ENCODE measurements at places on chromosomes 5 and 9.

DNA sequence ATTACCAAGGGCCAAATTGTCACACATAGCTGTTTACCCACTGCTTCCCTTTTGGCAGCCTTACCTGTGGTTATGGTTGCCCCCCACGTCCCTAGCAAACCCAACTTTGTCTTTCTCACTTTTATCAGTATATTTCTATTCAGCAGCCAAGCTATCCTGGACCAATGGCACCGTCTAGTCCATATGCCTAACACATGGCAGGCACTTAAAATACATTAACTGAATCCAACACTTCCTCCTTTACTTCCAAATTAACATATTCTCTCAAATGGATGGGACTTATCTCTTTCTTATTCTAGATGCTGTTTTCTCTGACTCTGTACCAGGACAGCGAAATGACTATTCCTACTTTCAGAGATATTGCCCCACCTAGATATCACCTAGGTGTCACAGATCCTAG lies 50.9 kb upstream of the SLC44A1 start:
- DNase-seq = no peak

- no peak for DNase-seq
Measured at GRCh38 chr9:109316207-109316640, 4.6 kb downstream of the EPB41L4B start.

DNA sequence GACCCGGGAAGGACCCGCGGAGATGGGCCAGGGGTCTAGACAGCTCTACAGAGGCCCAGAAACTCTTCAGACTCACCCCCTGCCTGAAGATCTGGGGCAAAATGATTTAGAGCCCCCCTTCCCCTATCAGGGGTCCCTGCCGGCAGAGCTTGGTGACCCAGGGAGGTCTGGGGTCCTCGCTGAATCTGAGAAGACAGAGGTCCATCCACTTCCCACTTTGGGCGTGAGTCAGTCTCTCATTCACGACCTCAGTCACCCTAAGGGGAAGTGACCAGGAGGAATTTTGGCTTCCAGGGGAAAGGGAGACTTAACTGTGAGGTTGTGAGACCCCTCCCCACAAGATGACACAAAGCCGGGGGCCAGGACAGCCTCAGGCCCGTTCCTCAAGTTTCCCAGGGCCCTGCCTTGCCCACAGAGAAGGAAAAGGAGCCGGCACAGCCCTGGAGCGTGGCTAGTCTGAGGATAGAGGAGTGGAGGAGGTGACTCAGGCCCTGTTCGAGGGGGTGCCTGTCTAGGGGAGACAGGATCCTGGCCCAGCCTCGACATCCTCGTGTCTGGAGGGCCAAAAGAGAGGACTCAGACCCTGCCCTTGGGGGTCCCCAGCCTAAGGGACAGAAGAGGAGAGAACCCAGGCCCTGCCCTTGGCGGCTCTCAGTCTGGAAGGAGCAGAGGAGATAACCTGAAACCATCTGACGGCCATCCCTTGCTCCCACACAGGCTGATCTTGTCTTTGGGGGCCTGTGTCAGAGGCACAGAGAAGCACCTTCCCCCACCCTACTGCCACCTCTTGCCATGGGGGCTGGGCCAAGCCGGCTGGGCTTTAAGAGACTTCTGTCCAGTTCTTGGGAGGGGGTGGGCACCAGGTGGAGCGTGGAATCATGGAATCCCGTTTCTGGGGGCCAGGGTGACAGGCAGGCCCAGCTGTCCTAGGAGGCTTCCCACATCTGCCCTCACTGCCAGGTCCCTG lies 889 bp downstream of the PDLIM4 start:
- DNase-seq = no peak

DNA sequence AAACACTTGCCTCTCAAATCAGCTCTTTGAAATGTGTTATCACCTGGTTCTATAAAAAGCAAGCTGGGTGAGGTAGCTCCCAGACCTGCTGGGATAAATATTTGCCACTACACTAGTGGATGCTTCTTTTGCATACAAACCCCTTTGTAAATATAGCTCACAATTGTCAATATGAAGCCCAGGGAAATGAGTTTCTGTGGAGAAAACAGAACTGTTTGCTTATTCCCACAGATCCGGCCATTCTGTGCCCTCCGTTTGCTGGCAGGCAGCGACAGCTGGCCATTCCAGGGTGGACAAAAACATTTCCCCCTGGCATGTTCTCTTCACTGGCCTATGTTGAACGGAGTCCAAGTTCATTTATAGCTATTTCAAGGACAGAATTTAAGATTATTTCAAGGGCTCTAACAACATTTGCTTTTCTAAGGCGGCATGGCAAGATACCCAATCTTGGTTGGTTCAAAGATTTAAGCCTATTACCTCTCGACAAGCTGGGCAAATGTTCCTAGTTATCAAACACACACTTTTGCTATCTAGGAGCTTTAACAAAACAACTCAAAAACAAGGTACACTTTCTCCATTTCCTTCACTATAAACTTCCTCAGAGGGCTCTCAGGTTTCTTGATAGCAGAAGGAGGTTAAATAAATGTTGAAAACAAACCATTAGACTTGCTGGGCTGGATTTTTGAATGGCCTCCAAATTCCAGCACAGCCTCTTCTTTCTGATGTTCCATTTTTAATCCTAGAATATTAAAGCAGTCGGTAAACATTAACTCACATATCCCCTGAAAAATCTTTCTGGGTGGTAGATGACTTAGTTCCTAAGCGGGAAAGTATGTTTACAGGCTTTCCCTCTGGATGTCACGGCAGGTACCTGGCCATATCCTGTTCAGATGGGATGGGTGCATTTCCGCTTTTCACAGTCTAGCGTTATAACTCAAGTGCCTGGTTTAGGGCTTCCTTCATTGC lies 332.3 kb downstream of the PLK2 start:
- no peak for DNase-seq

- DNase-seq = no peak
Measured at GRCh38 chr9:133706307-133707050, 31.7 kb downstream of the SARDH start.

GRCh38 chr5:119583684-119584083 lies 45.7 kb upstream of the FAM170A start:
- peak; percentile 10 for DNase-seq

DNA sequence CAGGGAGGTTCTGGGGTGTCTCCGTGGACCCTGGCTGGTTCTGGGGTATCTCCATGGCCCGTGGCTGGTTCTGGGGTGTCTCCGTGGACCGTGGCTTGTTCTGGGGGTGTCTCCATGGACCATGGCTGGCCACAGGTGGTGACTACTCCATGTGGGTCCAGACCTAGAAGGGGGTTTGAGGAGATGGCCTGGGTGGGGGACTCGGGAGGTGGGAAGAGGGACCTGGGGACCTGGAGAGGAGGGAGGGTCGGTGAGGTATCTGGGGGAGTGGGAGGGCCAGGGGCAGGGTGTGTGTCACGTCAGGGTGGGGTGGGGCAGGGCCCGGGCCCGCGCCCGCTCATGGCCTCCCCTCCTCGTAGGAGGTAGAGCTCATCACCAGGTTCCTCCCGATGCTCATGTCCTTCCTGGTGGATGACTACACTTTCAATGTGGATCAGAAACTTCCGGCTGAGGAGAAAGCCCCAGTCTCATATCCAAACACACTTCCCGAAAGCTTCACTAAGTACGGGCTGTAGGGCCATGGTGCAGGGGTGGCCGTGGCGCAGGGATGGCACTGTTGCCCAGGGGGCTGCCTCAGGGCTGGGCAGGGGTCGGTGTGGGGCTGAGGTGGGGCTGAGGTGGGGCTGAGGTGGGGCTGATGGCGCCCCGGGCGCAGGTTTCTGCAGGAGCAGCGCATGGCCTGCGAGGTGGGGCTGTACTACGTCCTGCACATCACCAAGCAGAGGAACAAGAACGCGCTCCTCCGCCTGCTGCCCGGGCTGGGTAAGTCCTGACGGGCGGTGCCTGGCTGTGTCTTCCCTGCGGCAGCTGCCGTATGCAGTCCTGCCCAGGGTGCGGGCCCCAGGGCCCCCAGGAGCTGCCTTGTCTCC lies 10.7 kb upstream of the TOR4A start:
- no peak for DNase-seq

DNA sequence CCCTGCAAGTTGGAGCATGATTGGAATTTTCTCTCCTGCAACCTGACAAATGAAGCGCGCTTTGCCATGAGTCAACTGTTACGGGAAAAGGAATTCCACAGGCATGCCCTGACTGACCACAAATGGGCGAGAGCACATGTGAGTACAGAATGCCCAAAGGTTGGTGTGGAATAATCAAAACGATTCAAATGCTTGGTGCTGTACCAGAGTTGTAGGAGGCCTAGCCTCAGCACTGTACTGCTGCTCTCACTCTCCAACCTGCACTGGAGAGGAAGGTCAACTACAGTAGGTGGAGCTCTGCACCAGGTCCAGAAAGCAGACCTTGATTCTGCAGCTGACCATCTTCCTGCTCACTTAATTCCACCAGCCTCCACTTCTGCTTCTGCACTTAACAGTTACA lies 406.9 kb upstream of the ACTBL2 start:
- no peak for DNase-seq

GRCh38 chr5:159319363-159319762 lies 10.9 kb downstream of the IL12B start:
- no peak for DNase-seq

- DNase-seq = no peak
Measured at GRCh38 chr5:67203701-67204074, 7.1 kb upstream of the CD180 start.

DNA sequence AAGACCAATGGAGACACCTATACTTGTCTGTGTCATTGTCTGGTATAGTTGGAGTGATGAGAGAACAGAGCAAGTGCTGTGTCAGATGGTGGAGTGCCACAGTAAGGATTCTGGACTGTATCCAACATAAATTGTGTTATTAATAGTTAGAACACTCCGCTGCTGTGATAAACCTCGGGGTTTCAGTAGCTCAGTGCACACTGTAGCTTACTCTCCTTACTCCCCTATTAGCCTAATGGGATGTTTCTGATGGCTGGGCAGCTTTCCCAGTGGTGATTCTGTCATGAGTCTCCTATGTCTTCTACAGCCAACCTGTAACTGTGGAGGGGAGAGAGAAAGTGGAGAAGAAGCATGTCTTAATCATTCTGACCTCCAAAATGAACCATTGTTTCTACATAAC lies 127.6 kb upstream of the PTCH1 start:
- DNase-seq = no peak

DNA sequence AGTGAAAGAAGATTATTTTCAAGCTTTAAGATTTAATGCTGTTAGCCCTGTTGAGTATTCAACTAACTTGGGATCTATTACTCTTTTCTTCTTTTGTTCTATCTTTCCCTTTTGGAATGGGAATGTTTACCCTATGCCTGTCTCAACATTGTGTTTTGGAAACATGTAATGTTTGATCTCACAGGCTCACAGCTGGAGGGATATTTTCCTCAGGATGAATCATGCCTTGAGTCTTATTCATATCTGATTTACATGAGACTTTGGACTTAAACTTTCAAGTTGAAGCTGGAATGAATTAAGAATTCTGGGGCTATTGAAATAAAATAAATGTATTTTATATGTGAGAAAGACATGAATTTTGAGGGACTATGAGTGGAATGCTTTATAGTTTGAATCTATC lies 607.8 kb upstream of the PTGER4 start:
- DNase-seq = no peak

GRCh38 chr5:154470947-154471870 lies 6.8 kb downstream of the HAND1 start:
- no peak for DNase-seq

DNA sequence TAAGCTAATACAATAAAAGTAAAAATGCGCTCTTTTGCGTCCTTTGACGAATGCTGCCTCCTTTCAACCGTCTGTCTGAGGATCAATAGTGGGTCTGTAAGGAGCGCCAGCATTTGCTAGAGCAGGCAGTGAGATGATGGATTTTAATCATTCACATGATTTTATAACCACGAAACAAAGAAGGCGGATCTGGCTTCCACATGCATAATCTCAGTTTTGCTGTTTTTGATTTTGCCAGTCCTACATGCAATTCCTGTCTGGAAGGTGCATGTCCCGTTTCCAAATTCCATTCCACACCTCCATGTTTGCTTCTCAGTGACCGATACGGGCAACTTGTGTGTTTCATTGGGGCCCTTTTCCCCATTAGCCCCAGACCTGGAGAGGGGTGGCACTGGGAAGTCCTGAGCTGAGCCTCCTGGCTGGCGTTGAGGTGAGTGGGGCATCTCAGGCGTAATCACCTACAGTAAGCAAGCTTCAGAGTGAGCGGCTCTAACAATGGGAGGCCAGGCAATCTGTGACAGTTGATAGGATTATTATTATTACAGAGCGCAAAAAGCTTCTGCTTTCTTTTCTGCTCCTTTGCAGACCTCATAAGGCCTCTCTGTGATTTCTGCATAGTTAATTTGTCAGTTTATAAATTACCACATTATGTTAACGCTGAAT lies 405.4 kb downstream of the ZSWIM6 start:
- no peak for DNase-seq

GRCh38 chr9:91193087-91193657 lies 168.5 kb downstream of the AUH start:
- DNase-seq = no peak

GRCh38 chr5:134114886-134115805 lies 665 bp downstream of the TCF7 start:
- DNase-seq = peak; percentile 49

- no peak for DNase-seq
Measured at GRCh38 chr9:530681-531080, 310.8 kb upstream of the DMRT1 start.

DNA sequence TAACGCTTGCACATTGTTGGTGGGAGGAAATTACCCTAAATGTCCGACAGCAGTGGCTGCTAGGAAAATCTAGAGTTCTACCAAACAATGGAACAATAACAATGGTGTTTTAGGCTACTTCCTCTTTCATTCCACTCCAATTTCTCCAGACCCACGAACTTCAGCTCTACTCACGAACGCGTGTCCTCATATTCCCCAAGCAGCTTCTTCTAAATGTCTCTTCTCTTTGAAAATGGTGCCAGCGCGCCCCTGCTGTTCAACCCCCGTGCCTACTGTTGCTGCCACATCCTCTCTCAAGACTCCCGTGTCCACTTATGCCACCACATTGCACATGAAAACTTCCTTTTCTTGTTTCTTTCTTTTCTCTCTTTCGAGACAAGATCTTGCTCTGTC lies 25.6 kb downstream of the OR2V2 start:
- DNase-seq = no peak

DNA sequence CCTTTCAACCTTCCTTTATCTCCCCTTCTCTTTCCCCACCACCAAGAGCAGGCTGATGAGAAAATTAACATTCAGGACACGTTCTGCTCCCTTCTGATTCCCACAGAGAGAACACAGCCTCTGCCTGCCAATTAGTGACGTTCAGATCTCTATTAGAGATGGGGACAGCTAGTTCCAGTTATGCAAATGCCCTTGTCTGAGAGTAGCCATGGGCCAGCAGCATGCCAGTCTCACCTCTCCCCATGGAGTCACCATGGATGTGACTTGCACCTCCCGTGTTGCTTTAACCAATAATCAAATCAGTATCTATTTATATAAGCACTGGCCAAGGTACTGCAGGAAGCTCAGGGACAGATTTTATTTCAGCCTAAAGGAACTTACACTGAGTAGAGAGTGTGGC lies 61.3 kb downstream of the KCNIP1 start:
- no peak for DNase-seq

DNA sequence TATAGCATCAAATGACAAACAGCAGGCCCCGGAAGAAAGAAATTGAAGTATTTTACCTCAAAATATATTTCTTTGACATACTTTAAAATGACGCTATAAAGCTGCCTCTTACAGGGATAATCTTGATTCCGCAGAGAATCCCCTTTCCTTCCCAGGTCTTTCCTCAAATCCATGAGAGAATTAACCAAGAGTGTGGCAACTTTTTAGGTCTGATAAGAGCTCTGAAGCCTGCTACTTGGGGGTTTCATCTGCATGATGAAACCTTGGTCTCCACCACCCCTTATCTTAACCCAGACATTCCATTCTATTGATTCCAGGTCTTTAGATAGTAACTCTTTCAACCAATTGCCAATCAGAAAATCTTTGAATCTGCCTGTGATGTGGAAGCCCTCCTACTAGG lies 173.8 kb downstream of the CEMIP2 start:
- DNase-seq = no peak

- DNase-seq = no peak
Measured at GRCh38 chr5:157067005-157067404, 8.1 kb upstream of the HAVCR1 start.

All from GM19239 (cell line).